ENCODE measurements at places on chromosomes 5 and 9. TPM values are rescaled to one million over a fixed set of nuclear protein-coding genes. Genes with fewer than 3 reads are reported as not detected.

WDR70 gene
- 29.7 TPM for total RNA-seq

SLC6A7 gene
- total RNA-seq = 0.35 TPM

STKLD1 gene
- 4.1 TPM for total RNA-seq

PCDHGA11 gene
- total RNA-seq = 0.92 TPM

SPATA31A3 gene
- not detected for total RNA-seq

- no peaks in the 10 kb centered on the region for H3K4me1 ChIP-seq
- no peak overlapping the region for H3K27ac ChIP-seq
- H3K36me3 ChIP-seq = no peaks in the 10 kb centered on the region
- H3K27me3 ChIP-seq = no peaks in the 10 kb centered on the region
These were observed 813.5 kb downstream of the PTPRD start for GRCh38 chr9:9799287-9799686.

DNA sequence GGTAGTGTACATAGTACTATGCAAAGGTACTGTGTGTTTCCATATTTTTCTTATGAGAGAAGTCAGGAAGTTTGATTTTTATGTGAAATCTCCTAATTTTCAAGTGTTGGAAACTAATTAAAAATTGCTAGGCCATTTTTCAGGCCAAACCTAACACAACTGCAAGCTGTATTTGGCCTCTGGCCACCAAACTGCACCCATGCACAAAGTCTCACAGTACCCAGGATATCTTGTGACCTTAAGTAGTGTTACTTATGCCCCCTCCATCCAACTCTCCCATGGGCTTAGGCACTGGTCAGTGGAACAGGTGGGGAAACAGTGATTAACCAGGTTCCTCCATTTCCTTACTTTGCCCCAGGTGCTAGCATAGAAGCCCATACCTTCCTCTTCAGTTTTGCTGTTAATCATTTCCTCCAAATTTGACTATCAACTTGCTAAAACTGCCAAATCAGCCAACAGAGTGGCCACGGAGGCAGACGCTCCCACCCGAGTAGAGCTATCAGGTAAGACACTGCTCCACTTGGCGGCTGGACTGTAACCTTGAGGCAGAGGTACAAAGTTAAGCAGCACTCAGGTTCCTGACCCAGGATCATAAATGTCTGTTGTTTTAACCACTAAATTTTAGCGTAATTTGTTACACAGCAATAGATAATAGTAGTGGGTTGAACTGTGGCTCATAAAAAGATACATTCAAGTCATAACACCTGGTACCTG lies 19.5 kb upstream of the KIF27 start:
- no peak for DNase-seq
- no peaks in the 10 kb centered on the region for H3K27me3 ChIP-seq
- no peak overlapping the region for H3K27ac ChIP-seq
- no peak overlapping the region for H3K4me3 ChIP-seq
- H3K4me1 ChIP-seq = peaks cover 3% of the 10 kb centered on the region
- H3K36me3 ChIP-seq = no peaks in the 10 kb centered on the region

- H3K27me3 ChIP-seq = no peaks in the 10 kb centered on the region
- DNase-seq = no peak
- no peak overlapping the region for H3K27ac ChIP-seq
- H3K4me3 ChIP-seq = no peak overlapping the region
These were observed 10.9 kb upstream of the STX17 start for GRCh38 chr9:99895510-99895909.

GRCh38 chr5:150402229-150402773 lies 10.4 kb downstream of the CD74 start:
- H3K4me1 ChIP-seq = no peaks in the 10 kb centered on the region
- H3K4me3 ChIP-seq = no peak overlapping the region
- no peak for DNase-seq
- no peaks in the 10 kb centered on the region for H3K27me3 ChIP-seq

ZNF879 gene
- not detected for total RNA-seq

TAF11L10 gene
- total RNA-seq = not detected

- H3K4me3 ChIP-seq = no peak overlapping the region
- DNase-seq = peak; percentile 52
These were observed 32.2 kb downstream of the LNPEP start for GRCh38 chr5:96968074-96968473.

- no peaks in the 10 kb centered on the region for H3K4me1 ChIP-seq
- H3K27me3 ChIP-seq = no peaks in the 10 kb centered on the region
- DNase-seq = no peak
- H3K4me3 ChIP-seq = no peak overlapping the region
- no peak overlapping the region for H3K27ac ChIP-seq
These were observed 9.9 kb downstream of the FSD1L start for GRCh38 chr9:105457560-105458294.

PCDHA12 gene
- total RNA-seq = 8.2 TPM

GRCh38 chr9:134099123-134099761 lies 31.4 kb upstream of the BRD3 start:
- H3K27me3 ChIP-seq = peaks cover 13% of the 10 kb centered on the region
- no peaks in the 10 kb centered on the region for H3K4me1 ChIP-seq
- DNase-seq = peak; percentile 75
- H3K27ac ChIP-seq = no peak overlapping the region
- no peak overlapping the region for H3K4me3 ChIP-seq

DNA sequence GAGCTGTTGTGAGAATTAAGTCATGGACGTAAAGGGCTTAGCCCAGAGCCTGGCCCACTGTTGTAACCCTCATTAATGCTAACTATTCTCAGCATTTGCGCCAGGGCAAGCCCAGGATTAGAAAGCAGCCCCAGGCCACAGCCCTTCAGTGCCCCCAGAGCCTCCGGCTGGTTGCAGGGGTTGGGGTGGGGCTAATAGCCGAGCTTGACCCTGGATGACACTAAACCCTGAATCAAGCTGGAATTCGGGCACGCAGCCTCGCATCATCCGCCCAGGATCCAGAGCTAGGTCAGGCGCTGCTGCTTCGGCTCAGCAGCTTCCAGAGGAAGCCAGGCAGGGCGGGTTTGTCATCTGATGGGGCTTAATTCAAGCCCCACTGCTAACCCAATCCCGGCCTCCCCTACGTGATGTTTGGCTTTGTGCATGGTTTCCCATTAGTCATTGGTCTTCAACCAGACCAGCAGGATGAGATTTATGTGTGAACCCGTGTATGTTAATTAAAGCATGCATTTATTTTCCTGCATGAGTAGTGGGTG lies 1.2 kb upstream of the MEGF9 start:
- H3K27me3 ChIP-seq = no peaks in the 10 kb centered on the region
- H3K4me3 ChIP-seq = no peak overlapping the region
- H3K27ac ChIP-seq = no peak overlapping the region
- no peaks in the 10 kb centered on the region for H3K36me3 ChIP-seq
- peaks cover 32% of the 10 kb centered on the region for H3K4me1 ChIP-seq
- DNase-seq = no peak

DNA sequence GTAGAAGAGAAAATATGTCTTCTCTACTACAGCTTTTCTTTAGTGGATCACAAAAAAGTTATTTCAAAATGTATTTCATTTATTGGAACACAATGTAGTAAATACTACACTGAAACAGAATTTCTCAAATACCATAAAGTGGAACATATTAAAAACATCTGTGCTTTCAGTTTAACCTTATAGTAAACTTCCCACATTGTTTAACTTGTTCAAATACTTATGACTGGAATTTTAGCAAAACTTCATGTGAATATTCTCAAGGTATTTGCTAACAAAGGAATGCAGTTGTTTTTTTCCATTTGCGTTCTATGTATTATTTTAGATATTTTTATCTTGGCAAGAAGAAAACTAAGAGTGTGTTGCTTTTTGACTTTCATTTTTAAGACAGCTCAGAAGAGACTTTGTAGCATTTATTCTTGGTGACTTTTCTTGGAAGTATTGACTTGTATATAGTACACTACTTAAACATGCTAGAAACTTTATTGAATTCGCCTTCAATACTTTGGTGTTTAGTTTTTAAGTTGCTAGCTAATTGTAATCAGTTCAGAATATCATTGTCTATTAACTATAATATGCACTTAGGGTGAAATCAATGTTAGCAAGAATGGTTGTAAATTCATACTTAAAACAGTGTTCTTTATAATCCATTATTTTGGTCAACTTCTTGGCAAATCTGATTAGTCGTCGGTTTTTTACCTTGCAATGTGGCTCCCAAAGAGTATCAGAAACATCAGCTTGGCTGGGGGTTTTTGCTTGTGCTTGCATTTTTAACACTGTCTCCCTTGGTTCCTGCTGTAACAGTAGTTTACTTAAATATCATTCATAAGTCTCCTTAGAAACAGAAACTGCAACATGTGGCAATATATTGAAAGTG lies 5.0 kb upstream of the RHOBTB3 start:
- H3K27me3 ChIP-seq = no peaks in the 10 kb centered on the region
- no peak for DNase-seq
- no peaks in the 10 kb centered on the region for H3K36me3 ChIP-seq
- no peak overlapping the region for H3K27ac ChIP-seq

CENPH gene
- total RNA-seq = 27.8 TPM

GRCh38 chr5:71573591-71573990 lies 13.5 kb upstream of the MCCC2 start:
- no peaks in the 10 kb centered on the region for H3K4me1 ChIP-seq
- no peaks in the 10 kb centered on the region for H3K27me3 ChIP-seq
- no peak overlapping the region for H3K4me3 ChIP-seq
- H3K36me3 ChIP-seq = no peaks in the 10 kb centered on the region
- H3K27ac ChIP-seq = no peak overlapping the region

GRCh38 chr5:13108265-13108664 lies 836.2 kb downstream of the DNAH5 start:
- H3K36me3 ChIP-seq = no peaks in the 10 kb centered on the region
- peaks cover 11% of the 10 kb centered on the region for H3K4me1 ChIP-seq
- peak; percentile 54 for DNase-seq

RNF183 gene
- not detected for total RNA-seq

- H3K27me3 ChIP-seq = no peaks in the 10 kb centered on the region
- no peaks in the 10 kb centered on the region for H3K4me1 ChIP-seq
- H3K36me3 ChIP-seq = no peaks in the 10 kb centered on the region
- no peak overlapping the region for H3K4me3 ChIP-seq
- DNase-seq = no peak
These were observed 115.9 kb downstream of the FBXL7 start for GRCh38 chr5:15615859-15616258.

GRCh38 chr5:142717582-142718215 lies 31.8 kb upstream of the FGF1 start:
- no peak overlapping the region for H3K27ac ChIP-seq
- H3K4me1 ChIP-seq = peaks cover 29% of the 10 kb centered on the region
- no peaks in the 10 kb centered on the region for H3K27me3 ChIP-seq
- H3K4me3 ChIP-seq = no peak overlapping the region

DNA sequence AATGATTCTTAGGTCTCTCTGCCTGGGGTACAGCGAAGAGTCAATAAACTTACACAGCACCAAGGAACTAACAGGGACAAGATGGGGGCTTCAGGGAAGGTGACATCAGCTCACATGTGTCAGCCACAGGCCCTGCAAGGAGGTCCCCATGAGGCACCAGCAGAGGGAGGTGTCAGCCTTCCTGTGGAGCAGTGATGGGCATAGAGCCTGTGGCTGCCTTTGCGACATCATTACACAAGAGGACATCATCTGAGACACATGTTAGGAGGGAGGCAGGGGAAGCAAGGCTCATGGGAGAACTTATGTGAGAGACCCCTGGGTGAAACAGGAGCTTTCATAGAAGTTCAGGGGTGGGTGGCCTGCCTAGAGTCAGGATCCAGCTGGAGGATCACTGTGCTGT lies 389.6 kb downstream of the SEMA5A start:
- peaks cover 14% of the 10 kb centered on the region for H3K4me1 ChIP-seq
- H3K36me3 ChIP-seq = no peaks in the 10 kb centered on the region
- no peaks in the 10 kb centered on the region for H3K27me3 ChIP-seq
- no peak overlapping the region for H3K27ac ChIP-seq
- peak; percentile 86 for DNase-seq

GRCh38 chr5:72951671-72952468 lies 4.0 kb upstream of the FCHO2 start:
- no peaks in the 10 kb centered on the region for H3K27me3 ChIP-seq
- peaks cover 33% of the 10 kb centered on the region for H3K4me1 ChIP-seq
- H3K27ac ChIP-seq = peak overlapping the region; percentile 81
- peak overlapping the region; percentile 61 for H3K4me3 ChIP-seq
- DNase-seq = peak; percentile 82

ORM1 gene
- not detected for total RNA-seq

NIM1K gene
- 0.17 TPM for total RNA-seq

GRCh38 chr9:21443849-21444625 lies 3.8 kb downstream of the IFNA1 start:
- no peak overlapping the region for H3K27ac ChIP-seq
- H3K27me3 ChIP-seq = no peaks in the 10 kb centered on the region
- no peak for DNase-seq
- no peaks in the 10 kb centered on the region for H3K36me3 ChIP-seq

GLT6D1 gene
- not detected for total RNA-seq

DNA sequence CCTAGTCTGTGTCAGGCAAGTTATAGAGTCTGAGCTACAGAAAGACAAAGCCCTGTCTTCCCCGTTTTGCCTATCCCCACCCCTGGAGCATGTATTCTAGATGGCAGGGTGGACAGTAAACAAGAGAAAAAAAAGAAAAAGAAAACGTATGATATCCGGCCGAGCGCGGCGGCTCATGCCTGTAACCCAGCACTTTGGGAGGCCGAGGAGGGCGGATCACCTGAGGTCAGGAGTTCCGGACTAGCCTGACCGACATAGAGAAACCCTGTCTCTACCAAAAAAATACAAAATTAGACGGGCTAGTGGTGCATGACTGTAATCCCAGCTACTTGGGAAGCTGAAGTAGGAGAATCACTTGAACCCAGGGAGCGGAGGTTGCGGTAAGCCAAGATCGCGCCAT lies 523.0 kb upstream of the CDH9 start:
- no peaks in the 10 kb centered on the region for H3K36me3 ChIP-seq
- H3K27ac ChIP-seq = no peak overlapping the region
- H3K4me3 ChIP-seq = no peak overlapping the region
- no peaks in the 10 kb centered on the region for H3K4me1 ChIP-seq

- no peaks in the 10 kb centered on the region for H3K36me3 ChIP-seq
- peaks cover 44% of the 10 kb centered on the region for H3K4me1 ChIP-seq
These were observed 297.8 kb upstream of the ACTBL2 start for GRCh38 chr5:57780306-57780960.

DNA sequence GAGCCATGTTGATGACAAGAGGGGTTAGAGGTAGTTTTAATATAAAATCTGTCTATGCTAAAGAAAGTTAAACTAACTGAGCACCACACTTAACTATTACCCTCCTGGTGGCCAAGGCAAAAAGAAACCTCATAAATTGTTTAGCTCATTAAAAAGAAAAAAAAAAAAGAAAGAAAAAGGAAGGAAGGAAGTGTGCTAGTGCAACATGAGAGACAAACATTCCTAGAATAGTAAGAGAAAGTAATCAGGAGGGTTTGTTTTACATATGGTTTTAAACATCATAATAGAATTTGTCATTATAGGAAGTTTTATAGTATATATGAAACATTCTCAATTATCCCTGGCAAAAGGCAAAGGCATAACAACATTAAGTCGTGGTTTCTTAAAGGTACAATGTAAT lies 152.3 kb downstream of the SNX18 start:
- H3K27ac ChIP-seq = no peak overlapping the region
- no peaks in the 10 kb centered on the region for H3K4me1 ChIP-seq
- DNase-seq = no peak
- H3K27me3 ChIP-seq = no peaks in the 10 kb centered on the region
- no peak overlapping the region for H3K4me3 ChIP-seq

MYOZ3 gene
- not detected for total RNA-seq
